H54 (cell line): ENCODE measurements at places on chromosomes 4 and X.

- DNase-seq: no peak
Measured at GRCh38 chr4:110139815-110140214, 58.6 kb downstream of the ELOVL6 start.

GRCh38 chrX:9542761-9543111 lies 77.9 kb downstream of the TBL1X start:
- no peak for DNase-seq

- DNase-seq: no peak
Measured at GRCh38 chr4:20760053-20760452, 59.8 kb downstream of the PACRGL start.

DNA sequence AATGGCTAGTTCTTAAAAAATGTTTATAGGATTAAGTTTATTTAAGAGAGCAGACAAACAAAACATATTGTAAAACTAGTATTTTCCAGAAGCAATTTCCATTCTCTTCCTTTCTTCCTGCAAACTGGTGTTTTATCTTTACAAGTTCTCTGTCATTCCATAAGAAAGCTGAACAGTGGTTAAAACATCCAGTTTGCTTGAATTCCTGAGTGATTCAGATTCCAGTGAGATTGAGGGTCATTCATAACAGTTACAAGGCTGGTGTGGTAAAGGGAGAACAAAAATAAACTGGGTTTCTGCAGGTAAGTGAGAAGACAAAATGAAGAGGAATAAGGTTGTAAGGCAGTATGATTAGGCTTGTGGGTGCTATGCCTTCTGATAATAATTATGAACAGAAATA lies 544.8 kb upstream of the DIPK2B start:
- no peak for DNase-seq

DNA sequence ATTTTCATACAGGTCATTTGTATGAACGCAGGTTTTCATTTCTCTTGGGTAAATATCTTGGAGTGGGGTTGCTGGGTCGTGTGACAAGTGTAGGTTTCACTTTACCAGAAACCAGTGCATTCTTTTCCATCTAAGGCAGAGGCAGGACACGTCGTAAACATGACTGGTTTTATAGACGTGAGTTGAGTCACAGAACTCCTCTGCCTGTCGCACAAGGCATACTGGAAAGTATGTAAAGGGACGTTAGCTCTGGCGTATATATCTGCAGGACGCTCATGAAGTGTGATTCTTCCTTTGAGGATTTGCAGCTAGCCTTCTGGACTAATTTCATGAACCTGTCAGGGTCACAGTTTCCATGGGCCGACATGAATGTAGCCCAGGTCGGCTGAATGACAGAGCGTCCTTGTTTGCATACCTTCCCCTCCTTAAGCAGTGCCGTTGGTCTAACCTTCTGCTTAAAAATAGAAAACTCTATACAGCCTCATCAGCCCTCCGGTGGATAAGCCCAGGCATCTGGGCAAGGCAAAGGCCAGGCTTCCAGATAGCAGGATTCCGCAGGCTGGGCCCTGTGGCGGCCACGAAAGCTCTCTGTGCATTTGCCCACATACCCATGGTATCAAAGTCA lies 106.0 kb downstream of the GPR143 start:
- DNase-seq: no peak

DNA sequence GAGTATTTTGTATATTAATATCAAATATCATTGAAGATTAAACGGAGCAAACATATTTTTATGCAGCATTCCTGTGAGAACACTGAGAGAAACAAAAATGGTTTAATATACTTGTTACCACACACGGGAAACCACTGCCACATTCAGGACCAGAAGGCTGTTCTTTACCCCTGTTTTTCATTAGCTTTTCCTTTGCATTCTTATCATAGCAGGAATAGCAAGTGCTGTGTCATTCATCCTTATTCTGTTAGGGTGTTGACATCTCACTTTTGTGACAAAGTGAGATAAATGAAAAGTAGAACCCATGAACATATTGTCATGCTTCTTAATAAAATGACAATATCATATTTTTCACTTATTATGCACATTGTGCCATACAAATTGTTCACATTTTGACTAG lies 212.4 kb upstream of the NDST4 start:
- DNase-seq: no peak

DNA sequence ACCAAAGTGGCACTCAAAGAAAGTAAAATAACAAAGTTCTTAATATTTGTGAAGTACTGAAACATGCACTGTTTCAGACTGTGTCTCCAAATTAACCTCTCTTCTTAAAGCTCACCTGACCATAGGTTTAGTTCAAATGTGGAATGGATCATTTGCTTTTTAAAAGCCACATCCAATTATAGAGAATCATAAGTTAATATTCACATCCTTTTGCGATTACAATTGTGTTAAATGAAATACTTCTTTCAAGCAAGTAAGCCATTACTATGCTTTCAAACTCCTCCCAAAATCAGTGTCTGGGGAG lies 95.3 kb upstream of the PTPN13 start:
- DNase-seq: no peak

GRCh38 chrX:120000490-120001246 lies 57.1 kb upstream of the NKAP start:
- DNase-seq: no peak

GRCh38 chrX:155767876-155768769 lies 113.0 kb upstream of the VAMP7 start:
- peak; percentile 31 for DNase-seq

- DNase-seq: no peak
Measured at GRCh38 chr4:143587703-143588102, 74.2 kb downstream of the SMARCA5 start.

GRCh38 chrX:20680998-20681397 lies 414.3 kb upstream of the RPS6KA3 start:
- no peak for DNase-seq

DNA sequence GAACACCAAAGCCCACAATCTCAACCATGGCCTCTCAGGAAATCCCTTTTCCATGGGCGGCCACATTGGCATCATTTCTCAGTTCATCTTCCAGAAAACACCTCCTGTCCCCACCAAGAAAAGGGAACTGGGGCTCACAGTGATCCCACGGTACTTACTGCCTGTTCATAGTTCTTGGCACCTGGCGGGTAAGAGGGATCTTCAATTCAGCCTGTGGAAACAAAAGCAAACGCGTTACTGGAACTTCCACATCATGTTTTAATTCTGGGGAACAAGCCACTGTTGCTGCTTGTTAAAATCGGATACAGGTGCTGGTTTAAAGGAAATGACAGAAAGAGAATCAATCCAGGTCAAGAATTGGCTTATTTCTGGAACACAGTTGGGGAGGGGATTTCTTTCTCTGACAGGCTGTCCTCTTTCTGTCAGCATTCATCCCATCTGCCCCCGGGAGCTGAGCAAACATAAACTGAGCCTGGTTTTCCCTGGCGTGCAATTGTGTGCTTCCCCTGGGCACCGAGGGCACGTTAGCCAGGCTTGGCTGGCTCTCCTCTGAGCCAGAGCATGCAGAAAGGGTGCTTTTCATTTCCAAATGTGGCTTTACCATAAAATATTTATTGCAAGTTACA lies 16.8 kb downstream of the CLNK start:
- DNase-seq: no peak

- DNase-seq: no peak
Measured at GRCh38 chrX:14497184-14497666, 32.1 kb upstream of the GLRA2 start.
